ENCODE measurements at places on chromosomes 6 and 20.

DNA sequence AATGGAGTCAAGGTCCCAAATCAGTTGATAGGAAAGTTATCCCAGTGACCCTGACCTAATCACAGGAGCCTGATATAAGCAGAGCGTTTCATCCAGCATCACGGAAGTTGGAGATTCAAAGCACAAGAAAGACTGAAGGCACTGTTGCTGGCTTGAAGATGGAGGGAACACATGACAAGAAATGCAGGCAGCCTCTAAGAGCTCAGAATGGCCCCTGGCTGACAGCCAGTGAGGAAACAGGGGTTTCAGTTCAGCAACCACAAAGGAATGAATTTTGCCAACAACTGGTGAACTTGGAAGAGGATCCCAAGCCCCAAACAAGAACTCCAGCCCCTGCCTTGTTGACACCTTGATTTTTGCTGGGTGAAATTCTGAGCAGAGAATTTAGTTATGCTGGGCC, 778.5 kb downstream of the MAFB start:
- H3K27ac ChIP-seq: no peak overlapping the region
- no peaks in the 10 kb centered on the region for H3K4me1 ChIP-seq
- H3K4me3 ChIP-seq: no peak overlapping the region
- no peaks in the 10 kb centered on the region for H3K36me3 ChIP-seq
- no peak for DNase-seq

- H3K27me3 ChIP-seq: no peaks in the 10 kb centered on the region
- no peak overlapping the region for H3K4me3 ChIP-seq
- no peak for DNase-seq
- no peaks in the 10 kb centered on the region for H3K4me1 ChIP-seq
- no peak overlapping the region for H3K27ac ChIP-seq
Measured at GRCh38 chr6:117531346-117531745, 48.9 kb downstream of the DCBLD1 start.

DNA sequence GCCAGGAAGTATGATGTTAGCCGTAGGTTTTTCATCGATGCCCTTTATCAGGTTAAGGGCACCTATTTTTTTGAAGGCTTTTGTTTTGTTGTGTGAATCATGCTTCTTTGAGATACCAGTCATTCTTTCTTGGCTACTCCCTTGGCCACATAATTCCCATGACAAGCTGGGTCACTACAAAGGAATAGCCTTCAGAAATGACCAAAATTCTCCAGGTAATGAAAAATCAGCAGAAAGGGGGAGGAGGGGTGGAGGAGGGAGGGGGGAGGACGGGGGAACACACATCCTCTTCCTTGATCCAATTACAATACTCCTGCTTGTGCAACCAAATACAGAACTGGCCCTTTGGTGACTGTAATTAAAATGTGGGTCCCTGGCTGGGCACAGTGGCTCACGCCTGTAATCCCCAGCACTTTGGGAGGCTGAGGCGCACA, 21.7 kb upstream of the TGM2 start:
- H3K4me3 ChIP-seq: no peak overlapping the region
- peaks cover 10% of the 10 kb centered on the region for H3K27me3 ChIP-seq
- peaks cover 8% of the 10 kb centered on the region for H3K4me1 ChIP-seq
- H3K36me3 ChIP-seq: no peaks in the 10 kb centered on the region
- H3K27ac ChIP-seq: no peak overlapping the region

- H3K27me3 ChIP-seq: no peaks in the 10 kb centered on the region
- H3K27ac ChIP-seq: no peak overlapping the region
- peaks cover 19% of the 10 kb centered on the region for H3K4me1 ChIP-seq
Measured at GRCh38 chr20:14707026-14707680, 369.7 kb upstream of the FLRT3 start.

- H3K4me1 ChIP-seq: peaks cover 13% of the 10 kb centered on the region
- no peak for DNase-seq
- H3K27me3 ChIP-seq: no peaks in the 10 kb centered on the region
- H3K27ac ChIP-seq: peak overlapping the region; percentile 82
Measured at GRCh38 chr6:129646642-129647041, 63.3 kb downstream of the ARHGAP18 start.

DNA sequence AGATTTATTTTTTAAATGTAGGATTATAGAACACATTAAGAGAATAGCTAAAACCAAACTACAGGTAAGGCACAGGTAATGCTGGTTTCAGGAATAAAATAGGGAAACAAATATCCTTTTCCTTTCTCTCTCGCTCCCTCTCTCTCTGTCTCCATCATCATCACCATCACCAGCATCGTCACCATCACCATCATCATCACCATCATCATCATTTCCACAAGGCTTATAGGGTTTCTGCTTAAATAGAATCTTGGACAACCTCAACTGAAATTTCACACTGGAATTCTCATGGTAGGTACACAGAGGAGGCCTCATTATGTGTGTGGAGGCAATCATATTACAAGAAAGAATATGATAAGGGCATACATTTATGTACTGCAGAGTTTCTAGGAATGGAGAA, 823.6 kb downstream of the MAFB start:
- no peak for DNase-seq
- no peak overlapping the region for H3K4me3 ChIP-seq
- no peak overlapping the region for H3K27ac ChIP-seq
- no peaks in the 10 kb centered on the region for H3K4me1 ChIP-seq
- no peaks in the 10 kb centered on the region for H3K36me3 ChIP-seq

GRCh38 chr6:35292494-35292893, 5.1 kb upstream of the DEF6 start:
- H3K27ac ChIP-seq: no peak overlapping the region
- H3K27me3 ChIP-seq: no peaks in the 10 kb centered on the region
- no peak for DNase-seq
- peaks cover 62% of the 10 kb centered on the region for H3K36me3 ChIP-seq
- no peak overlapping the region for H3K4me3 ChIP-seq

- DNase-seq: no peak
- peaks cover 71% of the 10 kb centered on the region for H3K4me1 ChIP-seq
- peak overlapping the region; percentile 58 for H3K4me3 ChIP-seq
- H3K36me3 ChIP-seq: no peaks in the 10 kb centered on the region
Measured at GRCh38 chr6:75204959-75205775, 686 bp downstream of the COL12A1 start.

DNA sequence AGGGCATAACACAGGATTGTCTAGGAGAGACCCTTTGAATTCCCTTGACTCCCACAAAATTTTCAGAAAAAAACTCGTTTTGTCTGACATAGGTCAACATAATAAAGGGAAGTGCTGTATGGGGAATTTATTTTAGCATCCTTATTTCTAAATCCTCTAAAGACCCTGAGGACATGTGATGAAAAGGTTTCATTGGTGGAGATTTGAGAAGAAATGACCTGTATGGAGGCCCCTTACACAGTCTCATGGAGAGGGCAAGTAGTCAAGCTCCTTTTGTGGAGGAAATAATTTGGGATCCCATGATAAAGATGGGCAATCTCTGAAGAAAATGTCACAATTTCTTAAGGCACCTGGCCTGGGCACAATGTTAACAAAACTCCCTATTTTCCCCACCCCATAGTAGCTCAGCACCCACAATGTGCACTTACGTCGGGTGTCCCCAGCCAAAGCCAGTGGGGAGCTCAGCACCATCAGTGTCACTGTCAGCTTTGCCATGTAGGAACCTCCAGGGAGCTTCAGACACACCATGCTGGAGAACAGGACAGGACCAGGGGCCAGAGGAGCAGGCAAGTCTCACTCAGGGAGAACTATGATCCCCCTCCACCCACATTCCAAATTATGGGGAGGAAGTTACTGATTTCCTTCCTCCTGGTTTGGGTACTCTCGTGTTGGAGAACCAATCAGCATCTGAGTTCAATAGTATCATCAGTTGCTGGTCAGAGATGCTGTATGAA, at the start of gene HLA-DRB5:
Gene HLA-DRB5 (minus strand): TSS at position 591 of the 734 bp plus-strand sequence. CDS start 63 bp downstream, at position 528.
- no peak within 1 kb of the TSS for H3K27ac ChIP-seq
- no peaks in the 10 kb centered on the region for H3K27me3 ChIP-seq
- no peaks in the 10 kb centered on the region for H3K4me1 ChIP-seq

- H3K4me3 ChIP-seq: no peak overlapping the region
- H3K4me1 ChIP-seq: no peaks in the 10 kb centered on the region
- H3K36me3 ChIP-seq: no peaks in the 10 kb centered on the region
Measured at GRCh38 chr6:168838037-168838399, 397.0 kb downstream of the SMOC2 start.

GRCh38 chr6:47437592-47437991, 40.0 kb upstream of the CD2AP start:
- H3K36me3 ChIP-seq: no peaks in the 10 kb centered on the region
- H3K4me3 ChIP-seq: no peak overlapping the region
- no peaks in the 10 kb centered on the region for H3K27me3 ChIP-seq
- H3K4me1 ChIP-seq: no peaks in the 10 kb centered on the region
- no peak overlapping the region for H3K27ac ChIP-seq
- no peak for DNase-seq

Measured in stomach (tissue), 19 donors.